ENCODE measurements at places on chromosomes 1 and 21.
A peak's percentile ranks its signal among the peaks of the same experiment; 100 is the strongest.

DNA sequence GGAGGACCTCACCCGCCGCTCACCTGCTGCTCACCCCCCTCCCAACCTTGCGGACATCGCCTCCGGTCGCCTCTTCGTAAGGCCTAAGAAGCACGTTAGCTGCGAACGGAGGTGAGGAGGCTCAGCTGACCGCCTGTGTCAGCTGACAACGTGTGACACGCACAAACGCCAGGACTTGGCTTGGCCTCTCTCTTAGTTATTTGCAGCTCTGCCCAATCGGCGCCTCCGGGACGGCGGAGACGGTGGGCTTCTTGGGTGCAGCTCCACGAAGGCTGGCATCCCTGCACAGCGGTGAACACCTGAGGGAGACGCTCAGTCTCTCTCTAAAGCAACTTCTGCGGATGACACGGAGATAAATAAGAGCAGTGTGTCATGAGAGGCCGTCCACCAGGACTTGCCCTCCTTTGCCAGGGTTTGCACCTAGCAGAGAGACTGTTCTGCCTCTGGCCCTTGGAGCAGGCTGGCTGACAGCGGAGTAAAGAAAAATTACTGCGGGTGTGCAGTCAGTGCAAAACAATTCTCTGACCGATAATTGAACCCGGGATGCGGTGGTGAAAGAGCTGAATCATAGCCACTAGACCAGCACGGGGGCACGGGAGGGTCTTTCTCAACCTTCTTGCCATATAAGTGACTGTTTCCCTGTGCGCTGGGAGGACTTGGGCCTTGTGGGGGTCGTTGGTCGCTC lies 318.9 kb downstream of the FAM72C start:
- DNase-seq, result no peak

- no peak for DNase-seq
Measured at GRCh38 chr1:112956544-112957132, 642 bp upstream of the SLC16A1 start.

GRCh38 chr1:93448292-93448982 lies 519 bp downstream of the FNBP1L start:
- peak; percentile 62 for DNase-seq

- DNase-seq, result peak; percentile 24
Measured at GRCh38 chr21:26967062-26967913, at the start of gene ADAMTS5. ADAMTS5 (minus strand) TSS chr21:26967088; CDS start chr21:26966391, 697 bp downstream.

DNA sequence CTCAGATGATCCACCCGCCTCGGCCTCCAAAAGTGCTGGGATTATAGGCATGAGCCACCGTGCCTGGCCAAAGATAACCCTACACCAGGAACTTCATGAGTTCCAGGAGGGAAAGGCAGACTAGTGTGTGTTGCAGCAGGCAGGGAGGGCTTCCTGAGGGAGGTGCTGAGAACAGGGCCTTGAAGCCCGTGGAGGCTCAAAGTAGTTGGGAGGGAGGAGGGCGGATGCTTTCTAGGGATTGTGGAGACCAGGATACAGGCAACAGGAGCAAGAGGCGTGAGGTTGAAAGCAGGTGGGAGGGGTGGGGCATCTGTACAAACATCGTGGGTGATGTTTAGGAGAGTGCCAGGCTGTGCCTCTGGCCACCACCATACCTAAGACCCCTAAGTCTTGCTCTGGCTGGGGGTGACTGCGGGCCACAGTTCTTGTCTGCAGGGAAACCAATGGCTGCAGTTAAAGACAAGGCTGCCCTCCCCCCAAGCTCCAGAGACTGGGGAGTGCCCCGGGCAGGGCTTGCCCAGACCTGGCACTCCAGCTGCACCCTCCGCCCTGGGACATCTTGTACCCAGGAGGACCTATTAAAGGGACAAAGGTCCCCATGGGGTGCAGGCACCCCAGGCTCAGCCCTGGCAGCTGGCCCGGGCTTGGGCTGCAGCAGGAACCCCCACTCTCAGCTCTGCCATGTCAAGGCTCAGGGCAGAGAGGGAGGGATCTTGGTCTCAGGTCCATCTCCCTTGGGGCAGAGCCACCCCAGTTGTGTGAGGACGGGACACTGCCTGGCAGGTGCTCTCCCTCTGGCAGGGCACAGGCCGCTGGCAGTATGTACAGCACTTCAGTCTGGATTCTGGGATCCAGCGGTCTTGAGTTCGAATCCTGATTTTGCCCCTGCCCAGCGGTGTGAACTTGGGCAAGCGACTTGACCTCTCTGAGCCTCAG lies 22.1 kb upstream of the CASZ1 start:
- DNase-seq, result no peak

DNA sequence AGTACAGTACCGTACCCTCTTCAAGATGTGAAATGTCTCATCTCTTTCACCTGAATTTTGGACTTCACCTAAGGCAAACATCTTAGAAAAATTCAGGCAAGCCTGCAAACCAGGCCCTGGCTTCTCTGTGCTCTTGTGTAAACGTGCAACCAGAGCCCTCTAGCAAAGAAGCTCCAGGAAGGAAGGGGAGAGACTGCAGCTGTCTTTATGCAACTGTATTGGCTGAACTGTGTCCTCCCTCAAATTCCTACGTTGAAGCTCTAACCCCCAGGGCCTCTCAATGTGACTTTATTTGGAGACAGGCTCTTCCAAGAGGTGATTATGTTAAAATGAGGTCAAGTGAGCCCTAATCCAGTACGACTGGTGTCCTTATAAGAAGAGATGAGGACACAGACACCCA lies 60.3 kb downstream of the SLC45A1 start:
- no peak for DNase-seq

DNA sequence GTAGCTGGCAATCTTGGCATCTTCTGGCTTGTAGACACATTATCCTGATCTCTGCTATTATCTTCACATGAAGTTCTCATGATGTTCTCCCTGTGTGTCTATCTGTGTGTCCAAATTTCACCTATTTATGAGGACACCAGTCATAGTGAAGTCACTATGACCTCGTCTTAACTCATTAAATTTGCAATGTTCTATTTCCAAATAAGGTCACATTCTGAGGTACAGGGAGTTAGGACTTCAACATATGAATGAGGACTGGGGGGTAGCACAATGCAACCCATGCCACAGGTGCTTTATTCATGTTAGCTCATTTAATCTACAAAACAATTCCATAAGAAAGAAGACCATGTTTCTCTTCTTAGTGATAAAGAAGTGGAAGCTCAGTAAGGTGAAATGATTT lies 206.2 kb upstream of the C8B start:
- DNase-seq, result no peak

DNA sequence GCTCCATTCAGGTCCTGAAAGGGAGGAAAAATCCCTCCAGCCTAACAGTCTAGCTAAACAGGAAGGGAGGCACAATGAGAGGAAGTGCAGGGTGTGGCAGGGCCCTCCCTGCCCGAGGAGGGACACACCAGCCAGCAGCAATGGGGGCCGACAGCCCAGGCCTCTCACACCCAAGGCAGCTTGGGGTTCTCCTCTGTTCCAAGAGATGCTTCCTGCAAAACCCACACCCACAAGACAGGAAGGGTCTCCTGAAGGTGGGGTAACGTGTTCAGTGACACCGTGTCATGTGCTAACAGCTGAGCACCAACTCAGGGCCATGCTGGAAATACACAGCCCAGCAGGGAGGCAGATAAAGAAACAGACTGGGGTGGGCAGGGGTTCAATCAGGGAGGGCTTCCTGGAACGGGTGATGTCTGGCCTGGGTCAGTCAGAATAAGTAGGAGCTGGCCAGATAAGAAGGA lies 10.2 kb downstream of the ECE1 start:
- no peak for DNase-seq

DNA sequence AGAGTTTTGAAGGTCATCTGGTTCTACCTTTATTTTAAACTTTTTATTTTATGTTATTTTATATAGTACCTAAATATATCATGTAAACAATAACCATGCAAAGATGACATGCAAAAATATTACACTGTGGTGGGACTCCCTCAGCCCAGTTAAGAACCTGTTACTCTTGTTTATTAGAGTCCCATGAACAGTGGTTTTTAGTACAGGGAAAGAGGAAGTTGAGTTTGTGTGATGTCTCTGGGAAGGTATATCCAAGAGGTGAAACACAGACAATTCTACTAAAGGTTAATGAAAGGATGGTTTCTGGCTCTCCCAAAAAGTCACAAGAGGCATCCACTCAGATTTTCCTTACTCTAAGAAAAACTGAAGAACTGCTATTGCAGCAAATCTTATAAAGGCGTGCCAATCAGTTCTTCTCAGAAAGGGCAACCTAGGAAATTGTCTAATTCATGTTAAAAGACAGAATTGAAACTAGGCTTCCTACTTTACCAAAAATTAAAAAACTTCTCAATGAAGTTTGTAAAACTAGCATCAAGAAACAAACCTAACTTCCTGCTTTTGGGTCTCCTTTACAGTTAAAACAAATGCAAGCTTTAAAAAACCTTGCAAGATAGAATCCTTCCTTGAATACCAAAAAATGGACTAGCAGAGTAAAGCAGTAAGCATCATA lies 19.9 kb downstream of the GFI1 start:
- DNase-seq, result no peak

GRCh38 chr1:31033598-31033997 lies 31.9 kb downstream of the PUM1 start:
- DNase-seq, result no peak

DNA sequence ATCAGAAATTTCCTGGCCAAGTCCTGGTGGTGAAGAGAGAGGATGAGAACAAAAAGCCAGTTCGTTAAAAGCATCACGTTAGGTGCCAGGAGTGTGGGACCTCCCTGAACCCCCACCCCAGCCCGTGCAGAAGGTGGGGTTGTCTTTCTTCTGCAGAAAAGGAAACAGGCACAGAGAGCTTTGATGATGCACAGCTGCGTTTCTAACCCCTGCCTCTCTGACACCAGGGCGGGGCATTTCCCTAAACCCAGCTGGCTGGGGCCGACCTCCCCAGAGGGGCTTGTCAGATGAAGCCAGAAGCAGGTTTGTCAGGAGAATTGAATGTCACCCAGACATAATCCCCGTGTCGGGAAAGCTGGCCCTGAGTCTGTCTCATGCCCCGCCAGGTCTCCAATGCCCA lies 189.3 kb upstream of the EDN2 start:
- no peak for DNase-seq

Measured in HuH-7 (cell line).